ENCODE measurements at places on chromosomes 1 and 21.

DNA sequence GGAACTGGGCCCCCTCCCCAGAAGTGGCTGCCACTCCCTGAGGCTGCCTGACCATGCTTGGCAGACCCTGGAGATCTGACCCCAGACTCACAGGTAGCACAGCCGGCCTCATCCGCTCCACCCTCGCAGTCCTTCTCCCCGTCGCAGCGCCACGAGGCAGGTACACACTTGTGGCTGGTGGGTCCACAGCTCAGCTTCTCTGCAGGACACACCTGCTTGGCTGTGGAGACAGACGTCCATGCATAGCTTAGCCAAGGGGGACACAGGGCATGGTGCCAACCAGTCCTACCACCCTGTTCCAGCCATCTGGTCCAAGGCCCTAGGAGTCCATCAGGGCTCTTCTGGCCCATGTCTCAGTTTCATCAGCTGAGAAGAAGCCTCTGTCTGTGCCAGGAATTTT, 42.2 kb upstream of the MAGOH start:
- DNase-seq: no peak

GRCh38 chr1:77768006-77768405, 8.4 kb upstream of the USP33 start:
- DNase-seq: peak; percentile 54

DNA sequence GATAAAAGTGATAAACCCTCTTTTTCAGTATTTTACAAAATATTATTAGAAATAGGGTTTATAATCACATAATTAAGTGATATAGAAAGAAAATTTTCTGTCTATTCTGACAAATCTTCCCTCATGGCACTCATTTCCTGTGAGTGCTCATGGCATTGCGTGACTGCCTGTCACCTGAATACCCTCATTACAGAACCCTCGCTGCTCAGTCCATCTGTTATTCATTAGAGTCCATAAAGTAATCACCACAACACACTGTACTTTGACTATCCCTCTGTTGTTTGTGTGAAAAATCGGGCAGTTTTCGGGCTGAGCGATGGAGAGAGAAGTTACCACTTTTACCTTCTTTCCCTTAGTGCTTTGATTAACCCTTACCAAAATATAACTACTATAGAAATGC, 100.4 kb upstream of the BRINP3 start:
- DNase-seq: no peak

GRCh38 chr1:31624731-31625514, 7.4 kb downstream of the HCRTR1 start:
- no peak for DNase-seq

- peak; percentile 56 for DNase-seq
These were observed 44.8 kb downstream of the GPR161 start for GRCh38 chr1:168091720-168092550.

GRCh38 chr1:234743791-234744611, 134.0 kb upstream of the IRF2BP2 start:
- DNase-seq: no peak

- DNase-seq: peak; percentile 56
These were observed 561 bp upstream of the COQ8A start for GRCh38 chr1:226939438-226940028.

GRCh38 chr1:191831572-191831971, 326.7 kb upstream of the RGS18 start:
- no peak for DNase-seq

- DNase-seq: no peak
These were observed 60.2 kb upstream of the MPC2 start for GRCh38 chr1:167997037-167997575.

DNA sequence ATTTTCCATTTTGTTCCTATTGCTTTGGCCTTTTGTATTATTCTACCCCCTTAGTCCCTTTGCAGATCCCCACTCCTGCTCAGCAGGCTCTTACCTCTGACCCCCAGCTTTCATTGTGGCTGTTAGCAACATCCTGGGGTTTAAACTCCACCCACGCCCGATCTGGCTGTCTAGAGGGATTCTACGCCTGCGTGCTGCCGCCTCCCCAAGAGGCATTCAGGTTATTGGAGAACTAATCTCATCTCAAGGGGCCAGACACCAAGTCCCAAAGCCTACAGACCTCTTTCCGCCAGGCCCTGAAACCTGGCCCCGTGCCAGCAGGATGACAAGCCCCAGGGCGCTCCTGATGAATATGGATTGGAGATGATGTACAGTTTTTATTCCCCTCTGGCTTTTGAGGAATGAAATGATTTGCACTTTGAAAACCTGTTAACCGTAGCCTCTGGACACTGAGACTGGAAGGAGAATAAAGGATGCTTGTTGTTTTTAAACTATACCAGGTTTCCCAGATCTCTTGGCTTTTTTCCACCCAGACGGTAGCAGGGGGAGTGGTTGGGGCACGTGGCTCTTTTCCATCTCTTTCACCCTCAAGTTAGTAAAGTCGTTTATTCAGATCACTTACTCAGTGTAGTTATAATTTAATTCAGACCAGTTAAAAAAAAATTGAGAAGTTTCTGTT, 14.5 kb upstream of the IKBKE start:
- DNase-seq: no peak

GRCh38 chr1:6776389-6776788, 8.9 kb upstream of the CAMTA1 start:
- DNase-seq: no peak

DNA sequence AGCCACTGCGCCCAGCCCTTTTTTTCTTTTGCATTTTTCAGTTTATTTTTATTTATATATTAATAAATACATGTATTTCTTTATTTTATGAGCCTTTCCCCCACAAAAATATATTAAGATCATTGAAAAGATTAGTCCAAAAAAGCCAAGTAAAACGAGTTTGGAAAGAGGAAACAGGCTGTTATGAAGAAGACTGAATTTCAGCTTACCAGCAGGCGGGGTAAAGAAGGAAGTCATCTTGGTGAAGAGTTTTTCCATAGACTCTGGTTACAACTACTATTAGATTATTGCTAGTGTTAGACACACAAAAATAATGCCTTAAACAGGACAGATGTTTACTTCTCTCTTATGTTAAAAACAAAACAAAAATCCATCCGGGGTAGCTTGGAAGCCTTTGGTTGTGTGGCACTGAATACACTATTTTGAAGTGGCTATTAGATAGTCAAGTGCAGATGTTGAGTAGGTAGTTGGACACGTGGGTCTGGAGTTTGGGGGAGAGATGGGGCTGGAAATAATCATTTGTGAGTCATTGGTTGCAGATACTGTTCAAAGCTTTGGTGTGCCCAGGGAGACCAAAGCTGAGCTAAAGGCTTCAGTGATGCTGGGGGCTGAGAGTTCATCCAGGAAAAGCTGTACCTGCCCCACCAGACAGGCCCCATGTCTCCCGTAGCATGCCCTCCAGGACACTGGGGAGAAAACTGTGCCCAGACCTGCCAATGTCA, 8.7 kb upstream of the LRRC71 start:
- peak; percentile 63 for DNase-seq

GRCh38 chr1:84936116-84936810, 43.3 kb upstream of the LPAR3 start:
- peak; percentile 66 for DNase-seq

- DNase-seq: no peak
These were observed 1051.7 kb downstream of the TTLL7 start for GRCh38 chr1:82947278-82947677.

DNA sequence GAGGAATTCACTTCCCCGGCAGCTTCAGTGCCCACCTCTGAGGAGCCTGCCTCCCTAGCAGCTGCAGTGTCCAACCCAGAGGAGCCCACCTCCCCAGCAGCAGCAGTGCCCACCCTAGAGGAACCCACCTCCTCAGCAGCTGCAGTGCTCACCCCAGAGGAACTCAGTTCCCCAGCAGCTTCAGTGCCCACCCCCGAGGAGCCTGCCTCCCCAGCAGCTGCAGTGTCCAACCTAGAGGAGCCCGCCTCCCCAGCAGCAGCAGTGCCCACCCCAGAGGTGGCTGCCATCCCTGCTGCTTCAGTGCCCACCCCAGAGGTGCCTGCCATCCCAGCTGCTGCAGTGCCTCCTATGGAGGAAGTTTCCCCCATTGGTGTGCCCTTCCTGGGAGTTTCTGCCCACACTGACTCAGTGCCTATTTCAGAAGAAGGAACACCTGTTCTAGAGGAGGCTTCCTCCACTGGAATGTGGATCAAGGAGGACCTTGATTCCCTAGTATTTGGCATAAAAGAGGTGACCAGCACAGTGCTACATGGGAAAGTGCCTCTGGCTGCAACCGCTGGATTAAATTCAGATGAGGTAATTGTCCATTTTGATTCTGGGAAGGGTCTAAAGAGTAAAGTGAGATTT, 77.4 kb upstream of the BMP8A start:
- DNase-seq: no peak

DNA sequence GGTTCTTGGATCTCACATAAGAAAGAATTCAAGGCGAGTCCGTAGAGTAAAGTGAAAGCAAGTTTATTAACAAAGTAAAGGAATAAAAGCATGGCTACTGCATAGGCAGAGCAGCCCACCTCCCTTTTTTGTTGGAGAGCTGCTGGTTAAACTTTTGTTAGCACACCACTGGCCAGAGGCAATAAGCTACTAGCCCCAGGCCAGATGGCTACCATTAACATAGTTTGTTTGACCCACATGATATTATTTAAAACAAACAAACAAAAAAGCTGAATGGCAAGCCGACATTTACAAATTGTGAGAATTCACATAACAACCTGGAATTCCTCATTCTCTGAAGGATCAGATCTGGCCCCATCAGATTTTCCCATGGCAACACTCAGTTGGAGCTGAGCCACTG, 19.1 kb upstream of the PAXBP1 start:
- DNase-seq: no peak

GRCh38 chr1:60151311-60151710, 77.7 kb upstream of the C1orf87 start:
- no peak for DNase-seq

DNA sequence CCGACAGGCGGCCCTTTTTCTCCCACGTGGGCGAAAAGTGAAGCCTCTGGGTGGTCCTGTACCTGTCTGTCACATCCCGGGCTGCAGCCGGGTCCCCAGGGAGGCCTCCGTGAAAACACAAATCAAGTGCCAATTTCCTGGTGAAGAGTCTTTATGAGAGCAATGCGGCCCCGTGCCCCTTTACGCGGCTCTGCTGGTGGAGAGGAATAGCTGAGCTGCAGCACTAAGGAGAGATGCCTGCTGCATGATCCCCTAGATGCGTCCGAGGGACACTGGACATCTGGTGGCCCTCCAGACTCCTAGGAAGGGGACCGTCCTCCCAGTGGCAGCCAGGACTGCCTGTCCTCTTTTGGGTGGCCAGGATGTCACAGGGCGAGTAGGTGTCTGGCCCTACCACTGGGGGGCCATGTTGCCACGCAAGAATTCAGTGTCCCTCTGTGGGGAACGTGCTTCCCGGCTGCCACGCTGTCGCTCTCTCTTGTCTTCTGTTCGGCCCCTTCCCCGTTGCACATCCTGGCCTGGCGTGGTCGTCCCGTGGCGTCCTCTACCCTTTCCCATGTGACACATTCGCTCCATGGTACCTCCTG, 38.7 kb downstream of the COL18A1 start:
- no peak for DNase-seq

DNA sequence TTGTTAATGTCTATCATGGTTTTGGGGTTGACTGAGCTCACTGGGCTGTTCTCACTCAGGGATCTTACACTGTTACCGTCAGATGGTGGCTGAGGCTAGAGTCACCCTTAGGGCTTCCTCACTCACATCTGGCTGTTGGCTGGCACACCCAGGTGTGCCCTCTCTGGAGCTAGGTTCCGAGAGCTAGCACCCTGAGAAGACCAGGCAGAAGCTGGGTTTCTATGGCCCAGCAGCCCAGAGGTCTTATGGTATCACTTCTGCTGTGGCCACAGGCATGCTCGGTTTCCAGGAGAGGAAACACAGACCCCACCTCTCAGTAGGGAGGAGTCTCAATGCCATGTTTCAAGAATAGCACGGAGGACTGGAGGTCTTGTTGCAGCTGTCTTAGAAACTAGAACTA, 20.7 kb upstream of the KIF1B start:
- no peak for DNase-seq

DNA sequence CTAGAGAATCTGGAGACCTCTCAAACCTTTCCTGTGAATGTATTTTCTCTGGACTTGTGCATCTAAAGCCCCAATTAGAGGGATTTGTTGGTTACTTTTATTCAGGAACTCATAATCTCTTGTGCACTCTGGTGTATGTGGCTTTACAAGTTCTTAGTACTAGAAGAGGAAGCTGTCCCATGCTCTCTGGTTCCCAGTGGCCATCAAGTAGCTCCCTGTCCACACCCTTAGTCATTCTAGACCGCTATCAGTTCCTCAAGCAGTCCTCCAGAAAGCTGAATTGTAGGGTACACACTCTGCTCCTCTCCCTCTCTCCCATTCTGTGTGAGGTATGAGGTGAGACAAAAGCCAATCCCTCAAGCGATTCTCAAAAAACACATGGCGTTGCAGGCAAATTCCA, 470.3 kb downstream of the PTPRC start:
- DNase-seq: peak; percentile 30

GRCh38 chr21:14448784-14449183, 65.8 kb upstream of the HSPA13 start:
- DNase-seq: no peak

DNA sequence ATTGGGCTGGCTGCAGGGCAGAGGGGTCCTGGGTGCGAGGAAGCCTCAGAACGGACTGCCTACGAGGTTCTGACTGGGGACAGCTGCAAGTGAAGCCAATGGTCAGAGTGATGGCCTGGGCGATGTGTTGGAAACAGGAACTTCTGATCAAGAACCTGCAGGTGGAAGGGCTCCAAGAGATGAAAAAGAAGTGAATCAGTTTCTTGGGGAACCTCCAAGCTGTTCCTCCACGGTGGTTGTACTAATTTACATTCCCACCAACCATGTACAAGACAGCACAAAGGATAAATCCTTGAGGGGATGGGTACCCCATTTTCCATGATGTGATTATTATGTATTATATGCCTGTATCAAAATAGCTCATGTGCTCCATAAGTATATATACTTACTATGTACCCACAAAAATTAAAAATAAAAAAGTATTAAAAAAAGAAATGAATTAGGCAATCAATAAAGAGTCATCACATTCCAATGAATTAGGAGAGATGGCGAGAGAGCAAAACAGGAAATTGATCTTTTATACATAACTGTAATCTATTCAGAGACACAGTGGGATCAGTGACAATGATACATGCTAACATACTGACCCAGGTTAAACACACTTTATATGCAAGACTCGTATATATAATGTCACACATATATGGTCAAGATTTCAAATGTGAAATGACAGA, 58.1 kb downstream of the PTPN14 start:
- DNase-seq: no peak

DNA sequence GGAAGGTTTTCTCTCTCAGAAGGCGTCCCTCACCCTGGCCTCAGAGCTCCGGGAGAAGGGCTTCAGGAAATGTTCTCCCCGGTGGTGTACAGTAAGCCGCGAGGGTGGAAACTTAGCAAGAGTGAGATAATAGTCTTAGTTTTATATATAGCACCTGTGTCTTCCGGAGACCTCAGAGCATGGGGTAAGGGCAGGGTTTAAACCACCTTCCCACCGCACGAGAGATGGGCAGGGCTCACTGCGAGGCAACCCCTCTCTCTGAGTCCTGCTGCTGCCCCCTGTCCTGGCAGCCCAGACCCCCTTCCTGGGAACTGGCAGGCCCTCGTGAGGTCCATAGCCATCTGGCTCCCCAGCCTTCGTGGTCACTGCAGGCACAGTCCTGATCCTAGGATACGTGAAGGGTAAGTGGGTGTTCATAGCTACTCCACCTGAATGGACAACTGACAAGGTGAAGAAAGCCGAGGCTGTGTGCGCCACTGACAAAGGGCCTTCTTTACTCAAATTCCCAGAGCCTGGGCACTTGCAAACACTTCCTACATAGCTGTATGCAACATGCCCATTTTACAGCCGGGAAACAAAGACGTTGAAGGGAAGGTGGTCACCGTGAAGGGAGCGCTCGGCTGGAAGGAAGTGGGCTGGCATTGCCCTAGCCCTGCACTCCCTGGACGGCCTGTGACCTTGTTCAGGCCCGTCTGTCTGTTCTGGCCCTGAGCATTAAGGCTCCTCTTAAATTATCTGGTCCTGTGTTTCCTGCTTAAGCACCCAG, 26.9 kb downstream of the ITPKB start:
- DNase-seq: no peak
